ENCODE measurements at places on chromosomes 5 and 9.

- no peak for DNase-seq
These were observed 17.5 kb upstream of the TEX10 start for GRCh38 chr9:100370064-100370723.

DNA sequence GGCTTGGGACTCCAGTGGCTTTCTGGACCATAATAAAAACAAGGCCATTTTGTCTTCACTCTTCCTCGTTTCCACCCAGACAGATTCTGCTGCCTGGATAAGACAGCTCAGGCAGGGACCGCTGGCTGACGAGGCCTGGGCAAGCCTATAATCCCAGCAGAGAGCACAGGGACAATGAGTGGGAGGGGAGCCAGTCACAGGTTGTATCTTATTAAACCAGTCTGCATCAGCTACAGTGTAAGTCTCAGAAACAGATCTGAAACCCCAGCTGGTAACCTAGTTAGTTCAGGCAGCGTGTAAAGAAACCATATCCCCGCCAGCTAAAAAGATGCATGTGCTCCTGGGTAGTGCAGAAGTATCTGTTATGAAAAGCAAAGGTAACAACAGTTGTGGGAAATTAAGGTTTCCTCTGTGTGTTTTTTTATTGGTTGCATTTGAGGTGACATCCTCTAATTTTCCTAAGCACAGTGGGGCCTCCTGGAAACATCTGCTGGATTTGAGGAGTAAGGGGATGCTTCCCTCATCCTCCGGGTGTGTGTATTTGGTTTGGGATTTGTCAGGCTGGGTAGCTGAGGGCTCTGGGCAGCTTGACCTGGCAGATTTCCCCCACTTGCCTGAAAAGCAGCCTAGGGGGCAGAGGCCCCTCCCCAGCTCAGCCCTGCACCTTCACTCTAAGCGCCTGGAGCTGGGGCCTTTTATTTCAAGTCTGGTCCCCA, 15.2 kb upstream of the TAL2 start:
- DNase-seq = no peak

DNA sequence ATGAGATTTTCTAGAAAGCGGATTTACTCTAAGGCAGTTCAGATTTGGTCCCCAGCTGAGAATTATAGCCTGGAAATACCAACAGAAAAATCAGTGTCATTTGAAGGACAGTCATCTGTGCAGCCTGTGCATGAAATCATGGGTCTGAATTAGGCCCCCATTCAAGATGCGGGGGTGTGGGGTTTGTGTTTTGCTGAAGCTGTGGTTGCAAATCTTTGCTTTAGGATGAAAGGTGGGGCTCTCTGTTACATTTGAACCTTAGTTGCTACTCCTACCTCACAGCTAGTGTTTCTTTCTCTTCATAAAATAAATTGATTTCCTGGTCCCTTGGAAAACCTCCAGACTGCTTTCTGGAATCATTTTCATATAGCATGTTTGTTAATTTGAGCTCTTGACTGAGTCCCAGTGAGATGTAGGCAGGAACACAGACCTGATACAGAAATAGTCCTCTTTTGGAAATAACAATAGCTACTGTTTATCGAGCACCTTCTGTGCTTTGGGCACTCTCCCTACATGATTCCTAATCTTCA, 4.8 kb upstream of the ABL1 start:
- no peak for DNase-seq

- DNase-seq = peak; percentile 20
These were observed at the start of gene FRMD3 for GRCh38 chr9:83538172-83538889. TSS of gene FRMD3 (minus strand) at chr9:83538401. CDS start at chr9:83538231, 170 bp downstream.

DNA sequence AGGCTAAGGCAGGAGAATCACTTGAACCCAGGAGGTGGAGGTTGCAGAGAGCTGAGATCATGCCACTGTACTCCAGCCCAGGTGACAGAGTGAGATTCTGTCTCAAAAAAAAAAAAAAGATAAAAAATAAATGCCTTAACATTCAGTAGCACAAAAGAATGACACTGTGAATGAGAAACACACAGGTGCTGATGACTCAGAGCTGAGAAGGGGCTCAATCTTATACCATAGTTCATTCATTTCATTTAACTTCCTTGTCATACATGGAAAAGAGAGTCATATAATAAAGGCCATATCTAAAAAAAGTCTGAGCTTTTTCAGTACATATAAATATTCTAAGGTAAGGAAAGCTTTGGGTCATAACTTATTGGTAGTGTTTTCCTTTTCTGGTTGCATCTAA, 40.6 kb downstream of the WWC1 start:
- no peak for DNase-seq

- DNase-seq = no peak
These were observed 1.0 kb downstream of the FAM221B start for GRCh38 chr9:35827486-35827885.

- peak; percentile 77 for DNase-seq
These were observed 32.1 kb downstream of the LCP2 start for GRCh38 chr5:170265522-170265921.

GRCh38 chr9:87729246-87729645, 3.3 kb downstream of the CTSL start:
- no peak for DNase-seq

DNA sequence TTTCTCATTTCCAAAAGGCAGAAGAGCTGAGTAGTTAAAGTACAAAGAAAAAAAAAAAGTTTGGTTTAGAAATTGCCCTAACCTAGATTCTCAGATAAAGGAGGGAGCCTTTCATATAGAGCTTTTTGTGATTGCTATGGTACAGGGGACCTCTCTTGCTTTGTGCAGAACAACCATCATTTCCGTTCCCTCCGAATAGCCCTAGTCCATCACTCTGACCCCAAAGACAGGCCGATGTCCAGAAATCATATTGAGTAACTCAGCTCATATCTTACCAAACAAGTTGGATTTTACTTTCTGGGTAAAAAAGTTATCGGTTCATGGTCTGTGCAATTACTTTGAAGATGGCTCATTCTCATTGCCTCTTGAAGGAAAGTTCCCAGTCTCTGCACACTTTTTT, 36.7 kb upstream of the COL15A1 start:
- DNase-seq = no peak

DNA sequence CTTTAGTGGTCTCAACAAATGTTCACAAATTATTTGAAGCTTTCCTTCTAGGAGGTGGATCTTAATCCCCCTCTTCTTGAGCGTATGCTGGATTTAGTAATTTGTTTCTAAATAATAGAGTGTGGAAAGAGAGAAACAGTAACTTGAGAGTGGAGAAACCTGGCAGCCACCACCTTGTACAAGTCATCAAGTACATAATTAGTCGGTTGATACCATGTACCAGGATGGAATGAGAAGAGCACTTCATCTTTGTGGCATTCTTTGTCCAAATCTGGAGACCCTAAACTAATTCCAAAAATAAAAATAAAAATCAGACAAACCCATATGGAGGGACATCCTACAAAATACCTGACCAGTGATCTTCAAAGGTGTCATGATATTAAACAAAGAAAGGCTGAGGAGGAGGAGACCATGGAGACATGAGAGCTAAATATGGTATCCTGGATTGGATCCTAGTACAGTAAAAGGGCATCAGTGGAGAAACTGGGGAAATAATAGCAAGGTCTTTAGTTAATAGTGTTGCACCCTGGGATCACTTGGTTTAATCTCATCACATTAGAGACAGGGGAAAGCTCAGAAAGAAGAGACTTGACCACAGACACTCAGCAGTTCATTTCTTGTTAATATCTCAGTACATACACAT, 147.9 kb downstream of the ASTN2 start:
- no peak for DNase-seq

DNA sequence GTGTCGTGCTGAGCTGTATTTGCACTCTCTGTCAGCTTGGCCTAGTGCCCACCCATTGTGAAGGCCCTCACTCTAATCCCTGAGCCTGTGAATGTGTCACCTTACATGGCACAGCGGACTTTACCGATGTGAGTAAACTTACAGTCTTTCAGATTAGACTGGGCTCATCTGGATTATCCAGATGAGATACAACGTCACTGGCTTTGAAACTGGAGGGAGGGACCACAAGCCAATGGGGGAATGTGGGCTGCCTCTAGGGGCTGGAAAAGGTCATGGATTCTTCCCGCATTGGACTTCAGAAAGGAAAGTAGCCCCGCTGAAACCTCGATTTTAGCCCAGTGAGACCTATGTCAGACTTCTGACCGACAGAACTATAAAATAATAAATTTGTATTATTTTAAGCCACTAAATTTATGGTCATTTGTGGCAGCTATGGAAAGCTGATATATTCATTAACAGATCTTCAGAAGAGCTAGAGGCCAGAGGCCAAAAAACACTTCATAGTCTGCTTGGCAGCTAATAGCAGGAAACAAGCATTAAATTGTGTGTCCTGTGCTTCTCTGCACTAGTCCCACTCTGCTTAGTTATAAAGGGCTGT, 139.0 kb upstream of the GAS1 start:
- no peak for DNase-seq

DNA sequence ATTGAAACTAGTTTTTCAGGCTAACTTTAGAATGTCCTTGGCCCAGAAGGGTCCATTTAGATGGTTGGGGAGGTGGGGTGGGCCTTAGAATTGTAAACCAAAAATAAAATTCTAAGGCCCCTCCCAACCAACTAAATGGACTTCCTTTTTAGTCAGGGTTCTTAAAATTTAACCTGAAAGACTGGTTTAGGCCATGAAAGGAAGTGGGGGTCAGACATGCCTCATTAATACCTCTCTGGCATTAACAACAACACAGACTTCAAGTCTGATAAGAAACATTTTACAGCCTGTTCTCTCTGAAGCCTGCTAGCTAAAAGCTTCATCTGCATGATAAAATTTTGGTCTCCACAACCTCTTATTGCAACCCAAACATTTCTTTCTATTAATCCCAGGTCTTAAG, 65.5 kb upstream of the TNC start:
- no peak for DNase-seq

- no peak for DNase-seq
These were observed 96.5 kb upstream of the ANKRD55 start for GRCh38 chr5:56329652-56330051.

DNA sequence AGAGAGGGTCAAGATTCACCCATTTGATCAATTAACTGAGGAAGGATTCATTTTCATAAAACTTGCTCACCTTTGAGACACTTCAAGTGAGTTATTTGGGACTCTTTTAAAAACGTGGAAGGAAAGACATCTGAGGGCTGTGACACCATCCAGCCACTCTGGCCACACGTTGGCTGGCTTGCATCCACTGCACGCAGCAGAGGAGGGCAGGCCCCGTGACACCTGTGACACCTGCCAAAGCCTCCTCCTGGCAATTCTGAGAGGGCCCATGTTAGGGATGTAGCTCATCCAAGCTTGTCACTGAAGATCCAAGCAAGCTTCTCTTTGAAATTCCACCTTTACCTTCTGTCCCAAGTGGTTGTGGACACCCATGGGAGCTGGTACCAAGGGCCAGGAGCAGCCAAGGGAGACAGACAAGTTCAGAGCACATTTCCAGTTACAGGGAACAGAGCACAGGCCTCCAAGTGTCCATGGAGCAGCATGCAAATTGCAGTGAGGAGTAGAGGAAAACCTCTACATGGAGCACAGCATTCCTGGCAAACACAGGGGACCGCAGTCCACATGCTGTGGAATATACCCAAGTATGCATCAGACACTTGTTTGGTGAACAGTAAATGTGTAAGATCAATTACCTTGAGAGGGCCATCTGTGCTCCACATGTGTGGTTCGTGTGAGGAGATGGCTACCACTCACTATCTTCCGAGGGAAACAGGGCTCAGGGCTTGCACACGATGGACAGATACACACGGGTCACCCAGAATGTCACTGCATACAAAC, 4.8 kb downstream of the PRSS3 start:
- DNase-seq = no peak

GRCh38 chr5:113612060-113612496, 98.6 kb downstream of the YTHDC2 start:
- DNase-seq = peak; percentile 52

- no peak for DNase-seq
These were observed 1079.9 kb upstream of the ACO1 start for GRCh38 chr9:31304576-31304975.

GRCh38 chr5:109769597-109770291, 80.0 kb downstream of the MAN2A1 start:
- no peak for DNase-seq

DNA sequence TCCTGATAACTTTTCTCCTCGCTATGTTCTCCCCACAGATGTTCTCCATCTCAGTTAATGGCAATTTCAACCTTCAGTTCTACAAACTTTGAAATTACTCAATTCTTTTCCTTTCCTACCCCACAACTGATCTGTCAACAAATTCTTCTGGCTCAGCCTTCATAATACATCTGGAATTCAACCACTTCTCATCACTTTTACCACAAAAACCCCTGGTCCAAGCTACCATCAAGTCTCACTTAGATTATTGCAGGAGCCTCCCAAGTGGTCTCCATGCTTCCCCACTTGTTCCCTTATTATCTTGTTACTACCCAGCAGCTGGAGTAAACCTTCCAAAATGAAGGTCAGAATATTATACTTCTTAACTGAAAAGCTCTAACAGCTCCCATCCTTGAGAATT, 110.1 kb downstream of the FBN2 start:
- DNase-seq = no peak

DNA sequence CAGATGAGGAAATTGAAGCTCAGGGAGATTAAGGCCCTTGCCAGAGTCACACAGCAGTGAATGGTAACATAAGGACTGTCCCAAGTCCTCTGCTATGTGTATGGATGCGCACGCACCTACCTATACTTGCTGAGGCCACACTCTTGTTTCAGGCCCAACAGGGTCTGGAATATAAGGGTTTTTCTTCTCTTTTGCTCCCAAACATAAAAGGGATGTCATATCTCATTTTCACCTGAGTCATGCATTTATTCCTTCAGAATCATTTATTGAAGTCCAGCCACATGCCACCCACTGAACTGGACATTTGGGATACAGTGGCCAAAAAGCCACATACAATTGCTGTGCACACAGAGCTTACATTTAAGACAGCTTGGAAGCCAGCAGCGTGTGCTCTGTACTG, 92.0 kb downstream of the SH3TC2 start:
- DNase-seq = no peak

GRCh38 chr5:61775901-61776300, 443.8 kb downstream of the ZSWIM6 start:
- DNase-seq = no peak

DNA sequence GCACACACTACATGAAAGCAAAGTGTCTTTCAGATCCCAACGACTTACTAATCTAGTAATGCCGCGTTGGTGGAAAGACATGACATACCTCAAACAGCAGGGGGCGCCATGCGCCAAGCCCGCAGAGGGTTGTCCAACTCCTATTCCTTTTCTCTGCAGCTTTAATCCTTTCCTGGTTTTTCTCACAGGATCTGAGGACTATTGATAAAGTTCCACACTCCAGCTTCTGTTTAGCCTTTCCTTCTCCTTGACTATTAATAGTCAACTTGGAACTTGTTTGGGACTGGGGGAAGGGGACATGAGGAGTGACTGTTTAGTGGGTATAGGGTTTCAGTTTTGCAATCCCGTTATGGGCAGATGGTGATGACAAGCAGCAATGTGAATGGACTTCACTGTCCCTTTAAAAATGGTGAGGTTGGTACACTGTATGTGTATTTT, 62.9 kb downstream of the OTULIN start:
- DNase-seq = peak; percentile 80

GRCh38 chr5:11385901-11386293, 518.3 kb downstream of the CTNND2 start:
- DNase-seq = peak; percentile 94

DNA sequence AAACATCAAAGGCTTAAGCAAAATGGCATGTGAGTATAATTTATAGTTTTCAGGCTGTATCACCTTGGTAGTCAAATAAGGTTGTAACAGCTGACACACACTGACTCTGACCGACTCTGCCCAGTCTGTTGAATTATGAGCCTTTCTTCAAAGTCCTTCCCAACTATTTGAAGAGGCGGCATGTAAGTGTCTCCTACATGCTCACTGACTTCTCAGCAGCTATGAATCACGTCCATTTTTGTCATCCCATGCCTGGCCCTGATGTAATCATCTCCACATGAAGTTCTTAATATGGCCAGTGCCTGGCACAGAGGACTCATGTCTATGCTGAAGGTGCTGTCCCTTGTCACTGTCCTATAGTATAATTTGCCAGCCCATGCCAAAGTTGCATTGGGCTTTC, 5.1 kb upstream of the PTBP3 start:
- no peak for DNase-seq
